ENCODE measurements at places on chromosomes 3 and 15. TPM values are rescaled to one million over a fixed set of nuclear protein-coding genes. Genes with fewer than 3 reads are reported as not detected.

Gene LIPC
- total RNA-seq: 0.55 TPM

Gene CDHR4
- not detected for total RNA-seq

Gene DUT
- total RNA-seq: 67.7 TPM

Gene SELENOT
- 121 TPM for total RNA-seq

Gene IMPG2
- 221 TPM for total RNA-seq

Gene CXCR6
- not detected for total RNA-seq

Gene POPDC2
- 2.4 TPM for total RNA-seq

Gene SEC11A
- 133 TPM for total RNA-seq

Gene C3orf20
- total RNA-seq: 0.22 TPM

Gene ATP13A5
- 0.22 TPM for total RNA-seq

Gene SLC12A8
- total RNA-seq: 4.9 TPM

Gene SKIL
- 141 TPM for total RNA-seq

Gene SLC22A13
- 0.27 TPM for total RNA-seq

Gene IL16
- 7.1 TPM for total RNA-seq

Gene COX17
- 16.9 TPM for total RNA-seq

Gene AP3B2
- 30.6 TPM for total RNA-seq

Gene CDC25A
- total RNA-seq: 4.6 TPM

Gene CCR5
- total RNA-seq: 0.11 TPM

Gene ANKDD1A
- 10.4 TPM for total RNA-seq

Gene BCL2A1
- 1.5 TPM for total RNA-seq

Gene HSPBAP1
- total RNA-seq: 12.5 TPM
